ENCODE measurements at places on chromosomes 3 and 15.

GRCh38 chr3:190182418-190183043 is 61.8 kb upstream of the P3H2 start:
- DNase-seq, result no peak

GRCh38 chr3:131417751-131418150 is 36.2 kb downstream of the NUDT16 start:
- no peak for DNase-seq

- DNase-seq, result no peak
Observed at GRCh38 chr3:134146666-134147065, 104.0 kb downstream of the RYK start.

DNA sequence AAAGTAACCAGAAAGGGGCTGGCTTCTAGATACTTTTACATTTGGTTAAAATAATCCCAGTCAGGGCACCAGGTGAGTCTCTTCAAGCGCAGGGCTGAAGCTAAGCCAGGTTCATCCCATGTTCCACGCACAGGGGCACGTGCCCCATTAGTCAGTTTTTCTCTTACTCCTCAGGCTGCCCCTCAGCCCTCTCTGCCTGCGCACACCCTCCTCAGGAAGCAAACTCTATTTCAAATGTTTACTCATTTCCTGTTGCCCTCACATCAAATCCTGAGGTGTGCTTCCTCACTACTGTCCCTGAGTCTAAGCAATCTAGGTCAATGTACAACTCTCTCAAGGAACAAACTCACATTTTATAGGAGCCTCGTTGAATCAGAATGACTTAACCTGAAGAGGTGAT is 48.5 kb downstream of the THBS1 start:
- DNase-seq, result no peak

GRCh38 chr3:126490619-126491018 is 14.9 kb upstream of the ZXDC start:
- DNase-seq, result no peak

DNA sequence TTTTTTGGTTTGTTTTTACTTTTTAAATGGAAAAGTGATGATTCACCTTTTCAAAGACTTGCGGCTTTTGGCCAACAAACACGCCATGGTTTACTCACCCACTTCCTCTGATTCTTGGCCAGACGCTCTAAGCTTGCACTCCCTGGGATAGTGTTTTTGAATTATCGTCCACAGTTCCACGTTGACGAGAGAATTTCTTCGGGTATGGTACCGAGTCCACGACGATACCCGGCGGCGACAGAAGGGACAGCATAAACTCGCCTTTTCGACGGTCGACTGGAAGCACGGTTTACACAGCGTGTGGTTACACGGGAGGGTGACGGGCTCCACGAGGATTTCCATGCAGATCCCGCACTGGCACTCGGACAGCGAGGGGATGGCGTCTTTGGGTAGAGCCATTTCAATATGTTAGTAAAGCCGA is 783 bp downstream of the RNF168 start:
- DNase-seq, result no peak

GRCh38 chr3:128780101-128780837 is 54.3 kb downstream of the RAB7A start:
- DNase-seq, result no peak

DNA sequence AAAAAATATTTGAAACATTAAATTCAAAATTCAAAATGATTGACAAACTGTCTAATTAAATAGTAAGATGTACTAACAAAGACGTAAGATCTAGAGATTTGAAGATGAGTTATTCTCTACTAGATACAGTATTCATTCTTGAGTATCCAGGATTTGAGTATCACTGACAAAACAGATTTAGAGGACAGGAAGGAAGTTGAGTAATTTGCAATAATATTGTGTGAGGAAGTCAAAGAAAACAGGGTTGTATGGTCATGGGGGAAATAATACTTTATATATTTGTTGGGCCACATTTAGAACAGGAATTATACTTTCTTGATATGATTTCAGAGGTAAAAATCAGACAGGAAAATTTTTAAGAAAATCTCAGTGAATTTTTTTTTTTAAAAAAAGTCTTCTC is 393.1 kb upstream of the CDIN1 start:
- no peak for DNase-seq

GRCh38 chr15:64032329-64032728 is 14.0 kb downstream of the DAPK2 start:
- DNase-seq, result no peak

DNA sequence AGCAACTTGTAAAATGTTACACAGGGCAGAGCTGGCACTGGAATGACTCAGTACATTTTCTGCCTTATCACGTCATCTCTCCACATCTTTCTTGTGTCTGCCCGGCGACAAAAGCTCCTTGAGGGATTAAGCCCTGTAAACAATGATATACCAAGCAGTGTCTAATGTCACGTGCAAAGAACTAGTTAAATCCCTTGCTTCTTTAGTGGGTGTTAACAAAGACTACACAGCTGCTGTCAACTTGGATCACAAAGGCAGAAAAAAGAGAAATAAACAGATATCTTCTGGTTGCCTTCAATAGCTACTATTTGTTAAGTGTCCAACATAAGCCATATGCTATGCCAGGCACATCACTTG is 48.1 kb upstream of the FRMD4B start:
- DNase-seq, result no peak

- peak; percentile 13 for DNase-seq
Observed at GRCh38 chr3:111859974-111860859, 1.2 kb downstream of the PHLDB2 start.

DNA sequence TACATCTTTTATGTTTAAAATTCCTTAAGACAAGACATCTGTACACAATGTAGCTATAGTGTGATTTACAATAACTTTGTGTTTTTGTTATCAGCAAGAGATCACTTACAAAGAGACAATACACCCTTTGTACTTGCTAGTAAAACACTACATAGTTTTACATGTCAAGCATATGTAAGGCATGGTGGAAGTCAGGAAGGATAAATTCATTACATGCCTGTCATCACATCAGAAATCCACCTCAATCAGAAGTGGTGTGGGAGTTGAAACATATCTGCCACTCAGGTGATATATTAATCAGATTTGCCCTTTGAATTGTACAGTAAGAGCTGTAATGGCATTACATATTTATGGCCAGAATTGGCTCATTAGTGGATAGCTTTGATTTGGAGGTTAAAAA is 95.5 kb downstream of the MBNL1 start:
- no peak for DNase-seq
